Heart right ventricle (tissue), 16 donors: ENCODE measurements at places on chromosomes 12 and 14. TPM values are rescaled to one million over a fixed set of nuclear protein-coding genes. Genes with fewer than 3 reads are reported as not detected.

CCDC175 gene
- not detected for polyA plus RNA-seq

- no peak overlapping the region for H3K4me3 ChIP-seq
- H3K27ac ChIP-seq: no peak overlapping the region
- peaks cover 21% of the 10 kb centered on the region for H3K4me1 ChIP-seq
These were observed 13.1 kb downstream of the ZDHHC22 start for GRCh38 chr14:77128414-77128891.

DNA sequence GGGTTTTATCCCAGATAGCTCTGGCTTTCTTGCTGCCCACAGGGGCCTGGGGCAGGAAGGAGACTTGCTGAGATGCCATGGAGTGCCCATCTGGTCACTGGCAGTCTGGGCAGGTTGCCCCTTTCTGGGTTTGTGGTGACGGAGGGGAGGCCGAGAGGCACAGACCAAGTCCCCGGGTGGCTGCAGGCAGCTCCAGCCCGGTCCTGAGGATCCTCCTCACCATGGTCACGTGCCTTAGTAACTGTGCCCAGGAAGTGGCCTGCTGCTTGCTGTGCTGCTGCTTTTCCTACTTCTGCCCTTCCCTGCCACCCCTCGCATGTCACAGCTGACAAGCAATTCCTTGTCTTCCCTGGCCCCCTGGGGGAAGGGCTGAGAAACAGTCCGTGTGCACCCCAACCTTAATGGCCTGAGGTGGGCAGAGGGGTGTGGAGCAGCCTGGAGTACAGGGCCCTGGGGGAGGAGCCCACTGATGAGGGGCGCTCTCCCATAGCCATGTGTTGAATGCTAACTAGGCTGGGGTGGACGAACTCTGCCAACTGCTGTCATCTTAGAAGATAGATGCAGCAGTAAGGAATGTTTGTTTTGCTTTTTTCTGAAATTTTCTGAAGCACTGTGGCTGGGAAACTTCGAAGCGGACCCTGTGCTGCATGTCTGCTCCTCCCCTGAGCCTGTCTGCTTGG is 54.9 kb upstream of the SRSF5 start:
- DNase-seq: peak; percentile 42
- H3K27ac ChIP-seq: peak overlapping the region; percentile 83
- H3K27me3 ChIP-seq: no peaks in the 10 kb centered on the region
- H3K36me3 ChIP-seq: no peaks in the 10 kb centered on the region

- H3K36me3 ChIP-seq: no peaks in the 10 kb centered on the region
- no peak overlapping the region for H3K27ac ChIP-seq
- H3K4me1 ChIP-seq: no peaks in the 10 kb centered on the region
- no peaks in the 10 kb centered on the region for H3K27me3 ChIP-seq
- H3K4me3 ChIP-seq: no peak overlapping the region
These were observed 351.1 kb upstream of the FLRT2 start for GRCh38 chr14:85178864-85179263.

IL22 gene
- not detected for polyA plus RNA-seq

DNA sequence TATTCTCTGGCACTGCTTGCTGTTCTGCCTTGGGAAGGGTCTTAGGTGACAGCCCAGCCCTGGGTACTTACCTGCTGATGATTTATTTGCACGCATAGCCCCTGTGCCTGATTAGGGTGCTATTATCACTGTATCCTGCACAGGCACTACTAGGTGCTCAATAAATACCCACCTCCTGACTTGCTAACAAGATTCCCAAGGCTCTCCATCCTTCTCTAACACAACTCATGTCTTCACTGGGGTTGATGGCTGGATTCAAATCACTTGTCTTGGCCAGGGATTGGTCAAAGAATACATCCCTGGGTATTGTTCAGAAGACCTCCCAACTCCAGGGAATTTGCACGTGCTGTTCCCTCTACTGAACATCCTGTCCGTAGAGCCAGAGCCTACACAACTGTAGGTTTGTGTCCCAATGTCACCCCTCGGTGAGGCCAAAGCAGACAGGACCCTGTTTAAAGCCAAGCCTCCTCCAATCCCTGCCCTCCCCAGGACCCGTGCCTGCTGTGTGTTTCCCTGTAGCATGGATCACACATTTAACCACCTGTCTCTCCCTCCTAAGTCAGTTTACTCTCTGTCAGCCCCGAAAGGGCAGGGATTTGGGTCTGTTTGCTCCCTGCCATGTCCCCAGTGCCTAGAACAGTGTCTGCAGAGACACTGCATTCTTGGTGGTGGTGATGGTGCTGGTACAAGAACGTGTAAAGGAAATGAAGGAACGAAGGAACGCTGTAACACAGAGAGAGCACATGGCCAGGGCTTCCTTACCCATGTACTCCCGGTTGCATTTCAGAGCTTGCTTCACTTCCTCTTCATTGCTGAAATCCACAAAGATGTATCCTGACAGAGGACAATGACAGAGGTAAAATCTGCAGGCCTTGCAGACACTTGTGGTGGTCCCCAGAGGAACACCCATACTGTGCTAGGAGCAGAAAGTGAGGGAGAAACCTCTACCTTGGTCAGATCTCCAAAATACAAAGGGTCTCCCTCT is 16.5 kb downstream of the RBM19 start:
- H3K4me1 ChIP-seq: no peaks in the 10 kb centered on the region
- H3K36me3 ChIP-seq: peaks cover 95% of the 10 kb centered on the region
- H3K4me3 ChIP-seq: no peak overlapping the region
- no peaks in the 10 kb centered on the region for H3K27me3 ChIP-seq

GRCh38 chr14:21526672-21527317 is 649 bp upstream of the SALL2 start:
- peak overlapping the region; percentile 69 for H3K4me3 ChIP-seq
- peaks cover 8% of the 10 kb centered on the region for H3K27me3 ChIP-seq
- peaks cover 6% of the 10 kb centered on the region for H3K4me1 ChIP-seq
- no peaks in the 10 kb centered on the region for H3K36me3 ChIP-seq
- no peak for DNase-seq
- H3K27ac ChIP-seq: no peak overlapping the region

DNA sequence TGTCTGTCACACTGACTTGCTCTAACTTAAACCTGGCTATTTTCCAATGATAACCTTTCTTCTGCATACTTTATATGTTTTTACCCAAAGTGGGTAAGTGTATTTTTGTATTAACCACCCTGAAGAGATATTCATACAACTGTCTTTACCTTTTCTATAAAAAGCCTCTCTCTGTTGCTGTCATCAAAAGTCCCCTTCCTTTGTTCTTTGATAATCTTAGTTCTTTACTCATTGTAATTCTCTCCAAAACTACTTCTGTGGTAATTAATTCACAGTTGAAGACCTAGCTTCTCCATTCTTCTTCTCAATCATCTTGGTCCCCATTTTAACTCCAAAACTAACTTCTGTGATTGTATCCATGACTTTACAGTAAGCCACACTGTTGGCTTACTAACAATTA is 479.7 kb upstream of the MGAT4C start:
- H3K36me3 ChIP-seq: no peaks in the 10 kb centered on the region
- H3K4me3 ChIP-seq: no peak overlapping the region
- no peak for DNase-seq
- no peaks in the 10 kb centered on the region for H3K27me3 ChIP-seq

DNA sequence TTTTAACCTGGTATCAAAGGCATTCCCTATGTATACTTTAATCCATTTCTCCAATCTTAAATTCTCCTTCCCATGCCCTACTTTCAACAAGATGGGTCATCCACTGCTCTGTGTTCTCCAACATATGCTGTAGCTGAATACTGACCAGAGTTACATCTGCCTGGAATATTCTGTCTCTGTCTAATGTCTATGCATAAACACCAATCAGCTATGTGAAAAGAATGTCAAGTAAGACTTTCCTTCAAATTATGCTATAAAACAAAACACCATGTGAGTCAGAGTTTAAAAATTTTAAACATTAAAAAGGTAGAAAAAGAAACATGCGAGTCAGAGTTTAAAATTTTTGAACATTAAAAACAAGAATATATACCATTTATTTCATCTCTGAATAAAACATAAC is 19.3 kb downstream of the NT5DC3 start:
- no peak for DNase-seq
- no peak overlapping the region for H3K27ac ChIP-seq
- no peak overlapping the region for H3K4me3 ChIP-seq
- no peaks in the 10 kb centered on the region for H3K4me1 ChIP-seq
- H3K36me3 ChIP-seq: no peaks in the 10 kb centered on the region

KRT76 gene
- not detected for polyA plus RNA-seq

DNA sequence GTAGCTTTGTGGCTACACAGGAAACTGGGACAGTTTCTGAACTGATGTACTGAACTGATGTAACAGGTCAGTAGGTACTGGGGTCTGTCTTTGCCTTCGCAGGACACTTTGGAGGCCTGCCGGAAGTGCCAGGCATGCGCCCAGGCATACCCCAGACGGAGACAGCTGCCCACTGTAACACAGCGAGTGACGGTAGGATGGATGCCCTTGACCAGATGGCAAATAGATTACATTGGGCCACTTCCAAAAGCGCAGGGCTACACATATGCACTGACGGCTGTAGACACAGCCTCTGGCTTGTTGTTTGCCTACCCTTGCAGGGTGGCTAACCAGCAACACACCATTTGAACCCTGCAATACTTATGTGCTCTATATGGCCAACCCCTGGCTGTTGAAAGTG is 94.1 kb upstream of the TMPO start:
- H3K36me3 ChIP-seq: no peaks in the 10 kb centered on the region
- H3K27me3 ChIP-seq: no peaks in the 10 kb centered on the region
- H3K27ac ChIP-seq: no peak overlapping the region
- peaks cover 3% of the 10 kb centered on the region for H3K4me1 ChIP-seq
- DNase-seq: no peak
- H3K4me3 ChIP-seq: no peak overlapping the region

- H3K4me3 ChIP-seq: no peak overlapping the region
- no peak overlapping the region for H3K27ac ChIP-seq
- no peaks in the 10 kb centered on the region for H3K27me3 ChIP-seq
- H3K36me3 ChIP-seq: no peaks in the 10 kb centered on the region
- H3K4me1 ChIP-seq: no peaks in the 10 kb centered on the region
These were observed 89.4 kb downstream of the UNC79 start for GRCh38 chr14:93520053-93520607.

DNA sequence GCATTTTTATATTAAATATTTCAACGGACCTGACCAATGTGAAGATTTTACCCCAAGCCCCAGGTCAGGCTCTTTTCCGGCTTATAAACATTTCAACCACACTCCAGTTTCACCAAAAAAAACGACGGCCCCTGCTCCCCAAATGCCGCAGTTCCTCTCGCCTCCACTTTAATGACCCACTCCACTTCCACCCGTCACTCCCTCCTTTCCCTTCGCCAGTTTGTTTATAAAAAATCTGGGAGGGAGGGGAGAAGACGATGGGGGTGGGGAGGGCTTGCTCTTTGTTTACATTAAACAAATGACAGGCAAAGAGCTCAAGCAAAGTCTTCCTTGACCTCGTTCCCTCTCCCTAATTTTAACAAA is 5.4 kb downstream of the SIX6 start:
- peaks cover 85% of the 10 kb centered on the region for H3K27me3 ChIP-seq
- H3K4me1 ChIP-seq: peaks cover 27% of the 10 kb centered on the region
- H3K36me3 ChIP-seq: no peaks in the 10 kb centered on the region
- DNase-seq: no peak
- no peak overlapping the region for H3K27ac ChIP-seq
- H3K4me3 ChIP-seq: peak overlapping the region; percentile 46

DNA sequence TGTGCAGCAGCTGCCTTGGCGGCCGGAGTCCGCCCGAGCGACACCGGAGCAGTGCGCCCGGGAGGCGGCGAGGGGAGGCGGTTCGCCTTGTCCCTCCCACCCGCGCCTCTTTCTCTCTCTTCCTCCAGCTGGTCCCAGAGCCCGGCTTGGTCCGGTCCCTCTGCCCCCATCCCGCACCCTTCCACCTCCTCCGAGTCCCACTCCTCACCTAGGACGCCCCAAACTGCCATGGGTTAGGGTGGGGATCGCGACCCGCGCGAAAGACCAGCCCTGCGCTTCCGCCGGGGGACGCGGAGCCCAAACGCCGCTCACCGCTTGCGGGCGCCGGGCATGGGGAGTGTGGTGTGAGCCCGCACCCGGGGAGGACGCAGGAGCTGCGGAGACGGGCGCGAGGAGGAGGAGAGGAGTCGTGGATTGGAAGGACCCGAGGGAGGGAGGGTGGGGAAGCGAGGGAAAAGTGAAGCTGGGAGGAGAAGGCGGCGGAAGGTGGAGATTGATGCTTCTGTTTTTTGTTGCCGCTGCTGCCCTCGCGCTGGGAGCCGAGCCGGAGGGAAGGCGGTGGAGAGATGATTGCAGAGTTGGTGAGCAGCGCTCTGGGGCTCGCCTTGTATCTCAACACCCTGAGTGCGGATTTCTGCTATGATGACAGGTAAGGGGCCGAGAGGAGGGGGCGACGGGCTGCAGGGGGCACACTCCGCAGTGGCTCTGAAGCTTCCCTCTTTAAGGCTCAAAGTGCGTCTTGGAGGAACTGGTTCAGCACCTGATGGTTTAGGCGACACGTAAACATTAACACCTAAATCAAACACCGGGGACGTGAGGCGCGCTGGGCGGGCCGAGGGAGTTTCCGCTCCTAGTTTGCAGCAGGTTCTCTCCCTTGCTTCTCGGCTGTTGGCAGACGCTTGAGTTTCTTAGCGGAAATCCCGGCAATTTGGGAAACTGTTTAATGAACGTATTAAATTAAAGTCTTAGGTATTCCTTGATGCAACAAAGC is 610 bp downstream of the TMTC2 start:
- H3K36me3 ChIP-seq: no peaks in the 10 kb centered on the region
- peak; percentile 23 for DNase-seq
- peak overlapping the region; percentile 90 for H3K27ac ChIP-seq
- peaks cover 12% of the 10 kb centered on the region for H3K4me1 ChIP-seq
- H3K4me3 ChIP-seq: peak overlapping the region; percentile 79

DNA sequence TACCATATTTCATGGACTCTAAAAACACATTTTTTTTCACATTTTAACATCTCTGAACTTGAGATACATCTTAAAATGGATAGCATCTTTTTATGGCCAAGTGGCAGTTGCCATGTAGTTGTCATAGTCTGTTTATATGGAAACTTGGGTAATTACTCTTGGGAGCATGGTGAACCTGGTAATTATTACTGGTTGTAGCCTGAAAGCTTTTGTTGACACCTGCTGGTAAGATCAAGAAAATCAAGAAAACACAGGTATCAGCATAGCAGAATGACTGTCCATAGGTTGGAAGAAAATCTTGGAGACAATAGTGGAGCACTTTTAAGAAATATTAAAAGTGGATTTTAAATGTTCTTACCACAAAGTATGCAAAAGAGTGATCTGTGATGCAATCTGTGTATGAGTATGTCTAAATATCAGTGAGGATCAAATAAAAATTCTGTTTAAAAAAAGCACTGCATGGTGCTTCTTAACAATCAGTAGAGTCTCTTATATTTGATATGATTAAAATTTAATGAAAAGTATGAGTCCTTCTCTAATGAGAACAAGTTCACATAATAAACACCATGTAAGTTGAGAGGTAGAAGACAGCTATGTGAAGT is 44.2 kb downstream of the TTC8 start:
- no peaks in the 10 kb centered on the region for H3K4me1 ChIP-seq
- no peak for DNase-seq
- no peak overlapping the region for H3K27ac ChIP-seq
- no peaks in the 10 kb centered on the region for H3K36me3 ChIP-seq
- no peaks in the 10 kb centered on the region for H3K27me3 ChIP-seq

CCDC177 gene
- polyA plus RNA-seq: 0.03 TPM

DNA sequence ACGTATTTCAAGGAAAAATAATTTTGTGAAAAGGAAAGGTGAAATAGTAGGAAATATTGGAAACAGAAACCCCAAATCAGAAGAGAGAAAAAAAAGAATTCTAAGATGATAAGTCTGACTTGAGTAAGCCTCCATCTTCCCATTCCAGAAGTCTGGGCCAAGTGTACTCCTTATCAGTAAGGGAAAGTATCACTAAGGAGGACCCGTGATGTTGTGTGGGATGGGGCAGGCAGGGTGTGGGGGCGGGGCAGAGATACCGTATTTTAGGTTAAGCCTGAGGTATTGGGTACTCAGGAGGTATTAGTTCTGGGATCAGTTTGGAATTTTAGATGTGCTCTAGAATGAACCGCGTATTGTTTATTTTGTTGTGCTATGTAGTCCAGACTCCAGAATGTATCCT is 33.8 kb upstream of the PSMA6 start:
- H3K27me3 ChIP-seq: no peaks in the 10 kb centered on the region
- DNase-seq: no peak
- no peak overlapping the region for H3K27ac ChIP-seq

TMED8 gene
- polyA plus RNA-seq: 1.8 TPM
